Memory B cell (primary cell): ENCODE measurements at places on chromosomes 3 and 15.
A peak's percentile ranks its signal among the peaks of the same experiment; 100 is the strongest.

GRCh38 chr3:196697270-196697669 lies 14.8 kb downstream of the CEP19 start:
- H3K4me3 ChIP-seq = no peak overlapping the region
- H3K4me1 ChIP-seq = peaks cover 16% of the 10 kb centered on the region
- no peaks in the 10 kb centered on the region for H3K36me3 ChIP-seq
- H3K27ac ChIP-seq = no peak overlapping the region

DNA sequence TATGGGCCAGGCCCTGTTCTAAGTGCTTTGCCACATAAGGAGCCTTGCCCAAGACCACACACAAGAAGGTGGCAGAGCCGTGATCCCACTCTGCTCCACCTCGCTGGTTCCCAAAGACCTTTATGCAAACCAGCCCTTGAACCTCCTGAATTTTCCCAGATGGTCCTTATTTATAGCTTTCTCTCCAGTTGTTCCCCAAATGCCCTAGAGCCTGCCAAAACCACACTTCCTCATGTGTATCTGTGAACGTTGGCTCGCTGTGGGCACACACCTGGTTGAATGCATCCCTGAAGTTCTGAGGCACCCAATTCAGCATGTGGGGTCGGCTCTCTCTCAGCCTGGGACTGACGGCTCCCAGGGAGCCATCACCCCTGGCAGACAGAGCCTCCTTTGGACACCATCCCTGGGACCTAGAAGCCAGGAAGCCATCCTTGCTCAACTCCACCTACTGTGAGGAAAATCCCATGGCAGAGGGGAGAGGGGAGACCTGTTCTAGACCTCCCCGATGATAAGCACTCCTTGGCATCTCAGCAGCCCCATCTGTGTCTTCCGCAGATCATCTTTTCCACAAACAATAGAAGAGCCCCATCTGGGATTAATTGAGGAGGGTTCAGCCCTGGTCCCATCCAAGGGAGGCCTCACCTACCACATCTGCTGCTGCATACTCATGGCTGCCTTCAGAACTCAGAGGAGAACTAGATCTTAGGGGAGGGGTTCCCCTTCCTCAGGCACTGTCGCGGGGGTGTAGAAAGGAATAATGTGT lies 42.3 kb upstream of the LIMD1 start:
- no peak overlapping the region for H3K27ac ChIP-seq
- no peaks in the 10 kb centered on the region for H3K27me3 ChIP-seq
- no peak for DNase-seq
- peaks cover 20% of the 10 kb centered on the region for H3K4me1 ChIP-seq
- H3K4me3 ChIP-seq = no peak overlapping the region

DNA sequence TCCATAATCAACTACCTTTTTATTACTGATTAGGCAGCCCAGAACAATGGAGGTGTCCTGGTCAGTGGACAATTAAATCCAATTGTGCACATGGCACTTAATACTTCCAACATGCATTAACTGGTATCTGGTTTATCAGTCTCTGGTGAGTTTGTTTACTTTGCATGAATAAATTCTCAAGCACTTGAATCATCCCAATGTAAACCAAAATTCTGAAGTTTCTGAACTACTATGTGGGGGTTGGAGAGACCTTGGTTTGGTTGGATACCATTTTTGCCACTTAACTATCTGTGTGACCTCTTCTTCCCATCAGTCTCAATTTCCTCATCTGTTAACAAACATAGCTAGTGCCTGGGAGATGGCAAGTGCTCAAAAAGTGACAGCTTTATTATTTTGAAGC lies 70.5 kb upstream of the MAP4 start:
- H3K4me1 ChIP-seq = peaks cover 22% of the 10 kb centered on the region
- peaks cover 4% of the 10 kb centered on the region for H3K36me3 ChIP-seq
- no peak for DNase-seq

DNA sequence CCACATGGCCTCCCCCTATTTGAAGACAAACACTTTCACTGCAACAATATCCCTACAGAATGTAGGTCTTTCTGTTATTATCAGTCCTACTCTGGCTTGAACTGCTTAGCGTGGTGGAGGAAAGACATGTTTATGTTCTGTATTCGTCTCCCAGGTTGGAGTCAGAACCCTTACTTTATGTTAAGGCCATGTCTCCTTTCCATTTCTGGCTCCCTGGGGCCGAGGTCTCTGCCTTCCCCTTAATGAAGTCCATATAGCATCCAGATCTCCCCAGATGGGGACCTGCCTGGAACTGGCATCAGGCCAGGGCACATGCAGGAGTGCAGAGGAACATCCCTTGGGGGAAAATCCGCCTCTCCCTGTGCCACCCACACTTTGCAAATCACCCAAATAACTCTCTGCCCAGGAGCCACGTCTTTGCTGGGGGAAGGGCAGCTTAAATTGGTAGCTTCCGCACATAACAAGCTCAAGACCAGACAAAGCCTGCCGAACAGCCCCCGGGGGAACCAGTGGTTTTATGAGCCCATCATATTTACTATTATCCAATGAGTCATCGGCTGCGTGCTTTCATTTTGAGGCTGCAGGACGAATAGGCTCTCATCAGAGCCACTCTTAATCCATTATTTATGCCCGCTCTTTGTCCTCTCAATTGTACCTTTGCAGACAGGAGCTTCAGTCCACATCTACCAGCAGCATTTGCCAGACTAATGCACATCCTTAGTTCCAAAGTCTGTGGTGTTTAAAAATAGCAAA lies 237.0 kb downstream of the UACA start:
- peaks cover 4% of the 10 kb centered on the region for H3K27me3 ChIP-seq
- peaks cover 28% of the 10 kb centered on the region for H3K4me1 ChIP-seq
- H3K27ac ChIP-seq = peak overlapping the region; percentile 28
- peaks cover 11% of the 10 kb centered on the region for H3K36me3 ChIP-seq
- H3K4me3 ChIP-seq = peak overlapping the region; percentile 55
- DNase-seq = peak; percentile 47

- H3K27me3 ChIP-seq = no peaks in the 10 kb centered on the region
- H3K36me3 ChIP-seq = no peaks in the 10 kb centered on the region
- no peak overlapping the region for H3K4me3 ChIP-seq
Measured at GRCh38 chr3:55309336-55309735, 177.8 kb downstream of the WNT5A start.

- H3K4me3 ChIP-seq = no peak overlapping the region
- H3K36me3 ChIP-seq = no peaks in the 10 kb centered on the region
- peaks cover 5% of the 10 kb centered on the region for H3K27me3 ChIP-seq
- no peak for DNase-seq
- peaks cover 3% of the 10 kb centered on the region for H3K4me1 ChIP-seq
Measured at GRCh38 chr15:63353887-63354286, 27.8 kb downstream of the CA12 start.

- H3K27ac ChIP-seq = no peak overlapping the region
- no peak for DNase-seq
- H3K4me1 ChIP-seq = no peaks in the 10 kb centered on the region
- no peak overlapping the region for H3K4me3 ChIP-seq
Measured at GRCh38 chr3:126147932-126148683, 32.3 kb downstream of the ALDH1L1 start.

DNA sequence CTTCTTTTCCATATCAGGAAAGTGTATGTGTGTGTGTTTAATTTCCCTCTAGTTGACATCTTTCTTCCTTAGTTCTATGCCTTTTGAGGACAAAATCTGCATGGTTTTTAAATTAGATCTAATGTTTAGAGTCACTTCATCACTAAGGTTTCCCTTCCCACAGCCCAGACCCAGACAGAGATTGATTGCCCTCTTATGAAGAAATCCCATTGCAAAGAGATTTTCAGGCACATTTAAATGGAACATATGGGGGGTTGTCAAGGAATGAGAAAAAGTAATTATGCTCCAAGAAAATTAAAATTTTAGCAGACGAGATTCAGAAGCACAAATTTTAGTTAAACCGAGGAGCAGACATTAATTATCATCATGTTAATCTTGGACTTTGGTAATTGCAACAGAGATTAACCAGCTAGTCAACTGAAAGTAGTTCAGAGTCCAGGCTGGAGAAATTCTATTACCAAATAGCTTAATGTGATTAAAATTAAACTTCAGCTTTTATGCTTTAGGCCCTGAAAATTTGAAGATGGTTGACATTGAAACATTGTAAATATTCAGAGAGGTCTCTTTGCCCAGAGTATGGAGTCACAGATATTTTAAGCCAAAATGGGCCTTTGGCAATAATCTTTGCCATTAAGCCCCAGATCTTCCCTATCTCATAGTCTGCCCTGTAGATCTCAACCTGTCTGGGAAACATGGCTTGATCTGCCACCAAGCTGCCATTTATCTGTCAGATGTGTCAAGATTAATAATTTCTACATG lies 143.4 kb downstream of the TMEM108 start:
- no peak for DNase-seq
- H3K36me3 ChIP-seq = no peaks in the 10 kb centered on the region
- no peak overlapping the region for H3K4me3 ChIP-seq
- no peak overlapping the region for H3K27ac ChIP-seq
- no peaks in the 10 kb centered on the region for H3K27me3 ChIP-seq

DNA sequence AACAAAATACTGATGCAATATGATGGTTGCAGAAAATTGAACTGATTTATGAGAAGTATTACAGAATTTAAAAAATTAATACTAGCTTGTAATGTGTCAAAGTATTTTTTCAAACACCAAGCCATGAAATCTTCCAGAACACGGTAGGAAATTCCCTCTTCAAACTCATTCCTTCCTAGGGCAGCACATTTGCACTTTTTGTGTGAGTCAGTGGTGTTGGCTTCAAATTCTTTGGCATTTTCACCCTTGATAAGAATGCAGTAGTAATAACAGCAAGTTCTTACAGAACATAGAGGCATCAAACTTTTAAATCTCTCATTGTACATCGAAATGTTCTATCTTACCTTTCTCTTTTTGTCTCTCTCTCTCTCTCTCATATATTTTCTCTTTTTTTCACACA lies 191.8 kb downstream of the CGGBP1 start:
- H3K36me3 ChIP-seq = no peaks in the 10 kb centered on the region
- DNase-seq = no peak
- H3K4me1 ChIP-seq = no peaks in the 10 kb centered on the region
- H3K27me3 ChIP-seq = no peaks in the 10 kb centered on the region
- no peak overlapping the region for H3K4me3 ChIP-seq

GRCh38 chr3:119600732-119601131 lies 3.0 kb downstream of the PLA1A start:
- H3K27ac ChIP-seq = peak overlapping the region; percentile 49
- H3K36me3 ChIP-seq = no peaks in the 10 kb centered on the region
- peak; percentile 14 for DNase-seq
- H3K27me3 ChIP-seq = no peaks in the 10 kb centered on the region
